Stimulated activated CD8-positive, alpha-beta memory T cell treated with anti-CD3 and anti-CD28 coated beads, Interleukin-7, amount 100 ng/mL, for 24 hours (primary cell): ENCODE measurements at places on chromosomes 3 and 15.

DNA sequence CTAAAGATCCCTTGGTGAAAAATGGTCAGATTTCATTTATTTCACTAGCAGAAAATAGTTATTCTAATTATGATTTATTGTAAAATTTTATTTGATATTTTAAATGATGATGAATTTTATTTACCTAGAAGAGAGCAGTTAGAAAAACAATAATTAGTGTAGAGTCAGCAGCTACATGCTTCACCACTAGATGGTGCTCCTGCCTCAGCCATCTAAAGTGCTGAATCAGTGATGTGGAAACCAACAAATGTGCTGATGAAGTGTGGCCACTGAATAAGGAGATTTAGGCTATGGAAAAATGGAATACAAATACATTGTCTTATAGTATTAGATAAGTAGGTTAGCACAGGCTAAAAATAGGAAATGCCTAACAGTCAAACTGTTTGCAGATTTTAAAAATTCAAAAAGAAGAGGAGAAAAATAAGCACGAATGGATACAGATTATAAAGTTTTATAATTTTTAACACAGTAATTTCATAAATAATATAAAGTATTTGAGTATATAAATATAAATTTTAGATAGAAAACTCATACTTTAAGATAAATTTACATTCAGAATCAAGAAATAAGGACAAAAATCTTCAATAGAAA is 109.8 kb downstream of the PPP2R3A start:
- peak; percentile 30 for DNase-seq

DNA sequence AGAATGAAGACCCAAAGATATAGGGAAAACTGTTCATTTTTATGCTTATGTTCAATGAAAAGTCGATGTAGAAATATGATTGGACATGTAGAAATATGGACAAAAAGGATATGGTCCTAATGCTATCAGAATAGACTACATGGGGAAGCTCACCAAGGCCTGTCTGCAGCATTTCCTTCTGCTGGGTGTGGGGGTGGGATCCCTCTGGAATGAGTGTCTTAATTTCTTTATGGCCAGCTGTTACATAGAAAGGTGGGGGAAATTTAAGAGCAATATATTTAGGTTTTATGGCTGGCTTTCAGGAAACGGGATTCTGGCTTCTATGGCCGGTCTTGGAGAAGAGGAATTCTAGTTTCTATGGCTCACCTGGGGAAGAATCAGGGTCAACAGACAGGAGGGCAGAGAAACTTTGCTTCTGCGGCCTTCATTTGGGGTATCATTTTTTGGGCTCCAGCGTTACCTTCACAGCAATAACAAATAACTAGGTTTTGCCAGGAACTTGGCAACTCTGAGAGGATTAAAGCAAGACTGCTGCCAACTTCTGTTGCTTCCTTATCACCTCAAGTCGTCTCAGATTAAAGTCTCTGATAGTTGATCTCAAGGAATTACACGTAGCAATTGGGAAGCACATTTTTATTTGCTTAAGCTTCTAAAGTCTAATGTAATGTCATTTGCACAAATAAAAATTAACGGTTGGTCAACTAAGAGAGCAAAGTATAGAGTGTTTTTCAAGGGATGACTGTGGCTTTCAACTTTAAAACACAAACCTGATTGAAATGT is 57.0 kb upstream of the GATM start:
- no peak for DNase-seq

GRCh38 chr3:150132101-150132749 is 161.5 kb upstream of the PFN2 start:
- no peak for DNase-seq

GRCh38 chr15:78242128-78242527 is 7.8 kb upstream of the ACSBG1 start:
- no peak for DNase-seq

- DNase-seq: no peak
Observed at GRCh38 chr3:60076331-60076730, 1026.5 kb upstream of the CFAP20DC start.

DNA sequence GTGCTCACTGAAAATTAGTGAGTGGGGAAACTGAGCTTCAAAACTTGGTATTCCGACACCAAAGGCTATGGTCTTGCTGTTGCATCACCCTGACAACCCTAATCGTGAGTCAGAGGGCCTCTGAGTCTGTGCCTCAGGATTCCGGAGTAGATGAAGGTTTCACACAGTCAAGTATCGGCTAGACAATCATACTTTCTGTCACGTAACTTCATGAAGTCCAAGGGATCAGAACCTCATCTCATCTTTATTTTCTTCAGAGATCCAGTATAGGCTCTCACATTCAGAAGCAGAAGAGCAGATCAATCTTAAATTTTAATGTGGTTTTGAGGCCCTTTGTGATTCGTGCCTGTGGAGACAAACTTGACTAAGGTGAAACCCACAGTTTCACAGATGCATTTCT is 26.1 kb upstream of the NECTIN3 start:
- no peak for DNase-seq

DNA sequence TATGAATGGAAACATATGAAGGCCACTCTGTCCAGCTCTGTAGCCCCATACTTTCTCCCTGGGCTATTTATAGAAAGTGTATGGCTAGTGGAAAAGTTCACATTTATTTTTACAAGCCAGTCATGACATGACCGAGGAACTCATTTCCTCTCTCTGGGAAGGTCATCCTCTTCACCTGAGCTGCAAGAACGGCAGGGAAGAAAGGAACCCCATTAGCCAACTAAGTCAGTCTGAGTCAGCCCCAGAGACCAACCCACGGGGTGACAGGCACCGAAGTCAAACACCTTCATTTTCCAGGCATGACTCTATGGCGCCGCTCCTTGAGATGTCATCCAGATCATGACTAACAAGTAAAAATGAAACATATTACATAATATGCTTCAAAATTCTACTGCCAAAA is 4.8 kb downstream of the PAQR9 start:
- no peak for DNase-seq

GRCh38 chr3:48084170-48084569 is 68.0 kb upstream of the MAP4 start:
- DNase-seq: no peak

DNA sequence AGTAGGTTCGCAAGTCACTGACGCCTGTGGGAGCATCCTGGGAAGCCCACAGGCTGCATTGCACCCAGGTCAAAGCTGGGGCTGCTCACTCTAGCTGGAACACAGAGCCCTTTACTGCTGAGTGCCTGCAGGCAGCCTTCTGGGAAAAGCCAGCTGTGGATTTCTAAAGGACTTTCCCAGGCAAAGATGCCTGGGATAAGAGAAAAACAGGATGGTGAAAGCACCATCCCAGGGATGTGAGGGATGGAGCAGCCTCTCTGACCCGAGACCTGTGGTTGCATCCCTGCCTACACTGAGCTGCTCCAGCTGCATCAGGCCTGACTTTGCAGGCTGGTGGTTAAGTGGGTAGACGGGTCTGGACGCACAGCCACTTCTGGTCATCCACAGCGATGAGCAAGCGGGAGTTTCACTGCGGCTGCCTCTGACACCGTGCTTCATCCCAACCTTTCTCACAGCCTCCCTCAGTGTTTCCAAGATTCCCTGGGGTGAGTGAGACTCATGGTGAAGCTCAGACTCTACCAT is 52.5 kb upstream of the AMOTL2 start:
- DNase-seq: no peak

DNA sequence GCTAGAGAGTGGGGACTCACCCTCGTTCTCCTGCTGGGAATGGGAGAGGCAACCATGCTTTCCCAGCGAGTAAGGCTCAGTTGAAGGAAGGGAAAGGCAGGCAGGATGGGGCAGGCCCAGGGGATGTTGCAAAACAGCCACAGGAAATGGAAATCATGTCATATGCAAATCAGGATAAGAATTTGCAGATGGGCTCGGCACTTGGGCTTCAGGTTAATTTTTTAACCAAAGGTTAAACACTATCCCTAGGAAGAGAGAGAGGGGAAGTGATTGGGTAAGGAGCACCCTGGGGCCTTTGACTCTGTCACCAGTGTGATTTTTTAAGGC is 14.6 kb upstream of the PLA2G4E start:
- no peak for DNase-seq

GRCh38 chr3:58237941-58238681 is 519 bp downstream of the ABHD6 start:
- DNase-seq: peak; percentile 26

GRCh38 chr3:195008816-195009215 is 262.1 kb downstream of the XXYLT1 start:
- DNase-seq: no peak

DNA sequence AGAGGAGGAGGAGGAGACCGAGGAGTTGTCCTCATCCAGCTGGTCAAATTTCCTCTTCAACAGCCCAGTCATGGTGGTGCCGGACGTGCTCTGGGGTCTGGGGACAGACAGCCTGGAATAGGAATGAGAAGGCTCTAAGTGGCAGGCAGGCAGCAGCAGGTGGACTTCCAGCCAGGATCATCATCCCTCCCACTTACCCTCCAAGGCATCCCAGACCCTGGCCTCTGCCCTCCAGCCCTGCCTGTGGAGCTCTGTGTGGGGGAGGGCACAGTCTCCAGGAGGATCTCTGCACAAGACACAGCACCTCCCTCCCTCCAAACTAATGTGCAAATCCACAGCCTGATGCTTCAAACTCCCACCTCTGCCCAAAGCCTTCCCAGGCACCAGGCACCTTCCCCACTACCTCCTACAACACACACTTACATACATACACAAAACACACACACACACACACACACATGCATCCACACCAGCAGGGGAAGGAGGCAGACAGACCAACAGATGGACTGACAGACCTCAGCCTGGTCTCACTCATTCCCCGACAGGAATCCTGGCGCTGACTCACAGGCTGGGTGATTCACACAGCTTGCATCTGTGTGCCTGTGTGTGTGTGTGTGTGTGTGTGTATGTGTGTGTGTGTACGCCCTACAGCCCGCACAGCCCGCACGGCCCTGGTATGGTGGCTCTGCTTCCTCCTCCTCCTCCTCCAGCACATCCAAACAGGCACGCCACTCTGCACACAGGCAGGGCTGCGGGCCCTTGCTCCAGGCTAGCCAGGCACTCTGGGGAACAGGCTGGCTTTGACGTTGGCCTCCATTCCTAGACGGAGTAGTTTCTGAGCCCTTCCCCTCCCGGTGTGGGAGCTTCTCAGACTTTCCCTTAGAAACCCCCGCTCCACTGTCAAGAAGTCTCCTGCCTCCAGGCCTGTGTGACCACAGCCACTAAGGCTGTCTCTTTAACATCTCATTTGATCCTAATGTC is 6.5 kb downstream of the CSRNP1 start:
- peak; percentile 43 for DNase-seq

GRCh38 chr3:174330303-174330702 is 528.8 kb upstream of the NAALADL2 start:
- DNase-seq: no peak

DNA sequence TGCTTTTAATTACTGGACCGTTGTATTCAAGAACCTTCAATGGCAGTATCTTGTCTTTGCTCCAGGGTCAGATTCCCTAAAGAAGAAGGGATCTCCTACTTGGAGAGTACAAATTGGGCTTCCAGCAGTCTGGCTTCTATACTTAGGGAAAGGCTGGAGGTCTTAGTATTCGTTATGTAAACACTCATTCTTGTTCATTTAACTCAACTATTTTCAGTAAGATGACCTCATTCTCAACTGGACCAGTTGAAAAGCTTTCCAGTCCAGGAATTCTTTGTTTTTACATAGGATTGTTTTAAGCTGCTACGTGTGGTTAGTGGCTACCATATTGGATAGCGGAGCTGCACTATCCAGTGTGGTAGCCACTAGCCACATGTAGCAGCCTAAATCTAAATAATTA is 4.6 kb downstream of the SENP5 start:
- DNase-seq: no peak

DNA sequence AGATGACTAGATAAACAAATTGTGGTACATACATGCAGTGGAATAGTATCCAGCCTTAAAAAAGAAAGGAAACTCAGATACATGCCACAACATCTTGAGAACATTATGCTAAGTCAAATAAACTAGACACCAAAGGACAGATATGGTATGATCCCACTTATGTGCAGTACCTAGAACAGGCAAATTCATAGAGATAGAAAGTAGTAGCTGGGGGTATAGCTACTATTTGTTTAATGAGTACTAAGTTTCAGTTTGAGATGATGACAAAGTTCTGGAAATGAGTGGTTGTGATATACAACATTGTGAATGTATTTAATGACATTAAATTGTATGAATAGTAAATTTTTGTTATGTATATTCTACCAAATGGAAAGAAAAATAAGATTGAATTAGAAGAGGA is 477.2 kb upstream of the CFAP20DC start:
- no peak for DNase-seq

DNA sequence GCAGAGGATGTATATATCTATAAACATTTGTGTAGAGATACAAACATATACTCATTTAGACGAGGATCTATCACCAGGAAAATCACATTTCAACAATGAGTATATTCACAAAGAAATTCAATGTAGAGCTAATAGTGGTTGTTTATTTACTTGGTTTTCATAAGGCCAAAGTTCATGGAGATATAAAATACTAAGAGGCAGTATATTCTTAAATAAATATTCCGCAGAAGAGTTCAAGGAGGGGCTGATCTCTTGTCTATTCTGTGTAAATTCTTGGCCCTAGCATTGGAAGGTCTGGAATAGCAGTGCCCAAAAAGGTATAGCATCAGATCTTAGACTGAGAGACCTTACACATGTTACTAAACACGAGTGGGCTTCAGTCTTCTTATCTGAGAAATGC is 122.1 kb downstream of the EDEM1 start:
- no peak for DNase-seq

GRCh38 chr3:39196034-39196433 is 3.6 kb upstream of the XIRP1 start:
- DNase-seq: no peak

DNA sequence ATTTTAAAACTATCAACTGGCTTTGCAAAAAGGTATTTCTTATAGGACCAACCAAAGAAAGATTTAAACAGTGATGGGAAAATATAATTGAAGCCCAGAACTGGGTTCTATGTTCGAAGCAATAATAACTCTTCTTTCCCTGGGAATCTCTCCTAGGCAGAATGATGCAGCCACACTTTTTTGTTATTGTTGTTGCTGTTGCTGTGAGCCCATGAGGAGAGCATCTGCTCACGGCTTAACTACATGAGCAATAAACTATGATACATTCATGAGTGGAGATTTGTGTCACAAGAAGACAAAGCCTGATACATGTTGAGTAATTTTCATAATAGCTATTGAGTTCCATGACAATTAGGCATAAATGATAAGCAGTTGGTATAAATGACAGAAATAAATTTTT is 80.5 kb downstream of the CRTC3 start:
- DNase-seq: no peak

DNA sequence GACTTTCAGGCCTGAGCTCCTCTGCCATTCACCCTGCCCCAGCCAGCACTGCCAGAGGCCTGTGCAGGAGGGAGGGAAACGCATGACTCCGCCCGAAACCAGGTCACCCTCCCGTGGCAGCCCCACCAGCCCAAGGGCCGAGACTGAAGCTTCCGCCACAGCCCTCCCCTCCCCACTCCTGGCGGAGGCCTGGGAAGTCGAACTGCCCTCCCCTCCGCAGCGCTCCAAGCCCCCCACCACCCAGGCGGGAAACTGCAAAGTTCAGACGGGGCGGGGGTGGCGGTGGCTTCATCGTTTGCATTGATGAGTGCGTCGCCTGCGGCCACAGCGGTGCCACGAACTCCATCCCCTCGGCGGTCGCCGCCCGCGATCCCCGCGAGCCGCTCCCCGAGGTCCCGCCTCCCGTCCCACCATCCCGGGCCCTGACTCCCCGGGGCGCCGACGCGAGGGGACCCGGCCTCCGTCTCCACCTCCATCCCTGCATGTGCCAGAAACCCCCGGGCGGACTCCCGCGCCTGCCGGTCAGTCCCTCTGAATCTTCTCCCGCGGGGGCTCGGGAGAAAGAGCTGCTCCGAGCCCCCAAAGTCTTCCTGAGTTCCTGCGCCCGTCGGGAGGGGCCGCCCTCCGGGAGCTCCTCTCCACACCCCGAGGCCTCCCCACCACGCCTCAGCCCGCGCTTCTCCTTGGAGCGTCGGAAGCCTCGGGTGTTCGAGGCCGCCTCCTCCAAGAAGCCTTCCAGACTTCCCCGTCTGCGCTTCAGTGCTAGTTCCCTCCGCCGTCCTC is 698 bp downstream of the MELTF start:
- DNase-seq: no peak
